ENCODE measurements at places on chromosomes 3 and 15.
A peak's percentile ranks its signal among the peaks of the same experiment; 100 is the strongest.

DNA sequence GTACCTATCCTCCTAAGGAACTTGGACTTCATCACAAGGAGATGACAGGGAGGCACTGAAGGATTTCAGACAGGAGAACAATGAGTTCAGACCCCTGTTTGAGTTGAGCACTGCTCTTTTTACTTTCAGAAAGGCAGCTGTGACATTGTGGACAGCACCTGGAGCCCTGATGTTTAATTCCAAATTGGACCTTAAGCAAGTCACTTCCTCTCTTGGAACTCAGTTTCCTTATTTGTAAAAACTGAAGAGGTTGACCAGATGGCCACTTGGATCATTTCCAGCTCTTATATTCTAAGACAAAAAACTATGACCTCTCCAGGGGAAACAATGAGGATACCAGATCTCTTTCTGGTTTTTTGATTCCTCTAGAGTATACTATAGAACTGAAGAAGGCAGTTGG lies 34.1 kb upstream of the SMAD3 start:
- DNase-seq: no peak

- peak; percentile 60 for DNase-seq
These were observed 20.4 kb downstream of the ISG20 start for GRCh38 chr15:88658972-88659931.

DNA sequence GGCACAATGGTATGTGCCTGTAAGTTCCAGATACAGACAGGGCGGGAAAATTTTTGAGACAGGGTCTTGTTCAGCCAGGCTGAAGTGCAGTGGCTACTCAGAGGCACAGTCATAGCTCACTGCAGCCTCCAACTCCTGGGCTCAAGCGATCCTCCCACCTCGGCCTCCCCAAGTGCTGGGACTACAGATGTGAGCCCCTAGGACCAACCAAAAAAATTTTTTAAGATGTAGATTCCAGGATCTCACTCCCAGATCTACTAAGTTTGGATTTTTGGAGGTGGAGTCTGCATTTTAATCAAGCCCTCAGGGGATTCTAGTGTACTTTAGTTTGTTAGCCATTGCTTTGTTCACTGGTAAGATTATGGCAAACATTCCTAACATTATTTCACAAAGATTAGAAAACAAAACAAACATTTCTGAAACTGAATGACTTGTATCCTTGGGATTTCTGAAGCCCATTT lies 2.7 kb downstream of the LIPH start:
- DNase-seq: no peak

- DNase-seq: no peak
These were observed 18.3 kb downstream of the TRH start for GRCh38 chr3:129992781-129993180.

GRCh38 chr15:92773340-92773739 lies 117.8 kb upstream of the FAM174B start:
- no peak for DNase-seq

DNA sequence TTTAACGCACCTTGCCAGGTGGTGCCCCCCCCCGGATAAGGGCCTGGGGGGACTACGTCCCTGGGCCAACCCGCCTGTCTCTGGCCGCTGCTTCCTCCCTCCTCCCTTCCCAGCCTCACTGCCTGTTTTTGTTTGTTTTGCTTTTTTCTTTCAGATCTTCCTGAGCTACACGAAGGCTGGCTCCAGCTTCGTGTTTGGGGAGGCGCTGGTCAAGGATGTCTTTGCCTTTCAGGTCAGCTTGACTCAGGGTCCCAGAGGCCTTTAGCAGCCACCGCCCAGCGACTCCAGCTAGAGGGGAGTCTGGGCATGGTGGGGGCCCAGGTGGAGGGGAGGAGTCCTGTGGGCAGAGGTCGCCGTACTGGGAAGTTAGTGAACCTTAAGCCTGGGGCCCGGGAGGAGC lies 24.1 kb downstream of the SLC28A1 start:
- no peak for DNase-seq

- no peak for DNase-seq
These were observed 404.1 kb downstream of the ZIC1 start for GRCh38 chr3:147813256-147813655.

GRCh38 chr15:55239440-55240124 lies 42.8 kb upstream of the RSL24D1 start:
- DNase-seq: no peak

- DNase-seq: no peak
These were observed 523.6 kb upstream of the MCTP2 start for GRCh38 chr15:93707751-93708150.

- DNase-seq: peak; percentile 84
These were observed 5.8 kb downstream of the PRRT3 start for GRCh38 chr3:9946112-9947024.

- no peak for DNase-seq
These were observed 52.5 kb upstream of the TSC22D2 start for GRCh38 chr3:150355574-150355973.

- DNase-seq: no peak
These were observed 106.1 kb downstream of the FILIP1L start for GRCh38 chr3:100008081-100008698.

DNA sequence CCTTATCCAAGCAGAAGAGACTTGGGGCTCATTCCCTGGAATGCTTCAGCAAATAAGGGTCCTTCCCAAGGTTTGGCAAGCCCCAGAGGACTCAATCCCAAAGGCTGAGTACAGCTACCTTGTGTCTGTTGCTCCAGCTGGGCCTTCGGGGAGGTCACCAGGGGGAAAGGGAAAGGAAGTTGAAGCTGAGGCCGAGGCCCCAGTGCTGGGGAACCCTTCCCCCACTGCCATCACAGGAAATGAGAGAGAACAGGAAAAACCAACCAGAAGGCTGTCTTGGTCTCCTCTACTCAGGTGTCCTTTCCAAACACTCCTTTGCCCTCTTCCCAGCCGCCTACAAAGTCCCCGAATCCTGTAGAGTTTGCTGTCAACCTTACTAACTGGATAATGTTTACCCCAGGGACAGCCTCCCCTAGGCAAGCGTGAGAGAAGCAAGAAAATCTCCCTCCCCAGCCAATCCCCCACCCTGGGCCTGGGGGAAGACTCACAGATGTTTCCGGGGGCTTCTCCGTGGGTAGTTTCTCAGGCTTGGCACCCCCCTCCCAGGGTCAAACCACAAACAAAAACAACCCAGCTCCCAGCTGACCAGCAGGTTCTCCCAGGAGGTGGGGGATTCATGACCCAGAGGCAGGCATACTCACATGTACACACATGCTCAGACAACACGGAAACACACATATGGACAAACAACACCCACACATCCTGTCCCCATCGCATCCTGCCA lies 5.5 kb downstream of the CSRNP1 start:
- DNase-seq: peak; percentile 60
